GM23248 (cell line): ENCODE measurements at places on chromosomes 6 and 20.

DNA sequence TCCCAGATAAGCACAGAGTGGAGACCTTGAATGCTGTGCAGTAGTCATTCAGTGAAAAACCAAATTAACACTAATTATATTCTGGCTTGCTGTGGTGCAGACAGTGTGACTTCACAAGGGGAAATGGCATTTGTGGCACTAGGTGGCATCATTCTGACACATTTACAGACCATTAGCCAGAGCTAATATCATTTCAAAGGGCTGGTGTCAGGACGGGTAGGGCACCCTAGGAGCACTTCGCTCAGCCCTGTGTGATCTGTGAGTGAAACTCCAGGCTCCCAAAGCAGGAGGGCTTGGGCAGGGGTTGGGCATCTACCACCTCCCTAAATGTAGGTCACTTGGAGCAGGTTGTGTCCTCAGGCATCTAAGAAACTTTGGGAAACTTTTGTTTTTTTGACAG lies 555.8 kb downstream of the PKHD1 start:
- no peaks in the 10 kb centered on the region for H3K36me3 ChIP-seq
- H3K4me3 ChIP-seq, result no peak overlapping the region
- H3K27me3 ChIP-seq, result no peaks in the 10 kb centered on the region
- H3K27ac ChIP-seq, result no peak overlapping the region

DNA sequence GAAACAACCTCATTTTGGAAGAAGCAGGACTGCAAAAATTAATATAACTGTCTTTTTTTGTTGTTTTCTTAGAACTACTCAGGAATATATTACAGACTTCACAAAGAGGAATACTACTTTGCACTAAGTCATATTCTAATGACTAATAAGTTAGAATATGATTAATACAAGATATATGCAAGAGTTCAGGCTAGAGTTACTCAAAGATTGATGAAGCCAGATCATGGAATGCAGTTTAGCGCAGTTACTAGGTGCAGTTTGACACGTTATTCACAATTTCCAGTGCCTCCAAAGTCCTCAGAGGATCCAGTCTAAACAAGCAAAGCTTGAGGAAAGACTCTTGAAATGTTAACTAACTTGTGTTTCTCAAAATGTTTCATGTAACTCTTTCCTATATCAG lies 1.2 kb upstream of the MYCT1 start:
- peaks cover 21% of the 10 kb centered on the region for H3K4me1 ChIP-seq
- peak; percentile 87 for DNase-seq

GRCh38 chr6:46525583-46525982 lies 34.3 kb upstream of the RCAN2 start:
- no peak overlapping the region for H3K4me3 ChIP-seq
- H3K27ac ChIP-seq, result no peak overlapping the region
- DNase-seq, result no peak
- no peaks in the 10 kb centered on the region for H3K36me3 ChIP-seq
- H3K27me3 ChIP-seq, result no peaks in the 10 kb centered on the region

- no peaks in the 10 kb centered on the region for H3K27me3 ChIP-seq
- H3K27ac ChIP-seq, result peak overlapping the region; percentile 39
- no peaks in the 10 kb centered on the region for H3K36me3 ChIP-seq
- H3K4me3 ChIP-seq, result peak overlapping the region; percentile 89
Measured at GRCh38 chr6:17580518-17581048, 19.5 kb upstream of the FAM8A1 start.

GRCh38 chr6:109879521-109879920 lies 98.6 kb upstream of the GPR6 start:
- H3K36me3 ChIP-seq, result no peaks in the 10 kb centered on the region
- H3K4me3 ChIP-seq, result no peak overlapping the region
- H3K27me3 ChIP-seq, result no peaks in the 10 kb centered on the region
- no peaks in the 10 kb centered on the region for H3K4me1 ChIP-seq
- H3K27ac ChIP-seq, result no peak overlapping the region

- H3K4me3 ChIP-seq, result no peak overlapping the region
- DNase-seq, result peak; percentile 4
- peaks cover 7% of the 10 kb centered on the region for H3K4me1 ChIP-seq
- H3K36me3 ChIP-seq, result no peaks in the 10 kb centered on the region
- H3K27ac ChIP-seq, result no peak overlapping the region
Measured at GRCh38 chr6:130743175-130743574, 84.0 kb upstream of the SMLR1 start.

GRCh38 chr6:148343047-148343782 lies 577 bp downstream of the SASH1 start:
- peaks cover 40% of the 10 kb centered on the region for H3K4me1 ChIP-seq
- peak overlapping the region; percentile 84 for H3K27ac ChIP-seq
- H3K36me3 ChIP-seq, result no peaks in the 10 kb centered on the region
- peak; percentile 57 for DNase-seq
- peak overlapping the region; percentile 76 for H3K4me3 ChIP-seq

DNA sequence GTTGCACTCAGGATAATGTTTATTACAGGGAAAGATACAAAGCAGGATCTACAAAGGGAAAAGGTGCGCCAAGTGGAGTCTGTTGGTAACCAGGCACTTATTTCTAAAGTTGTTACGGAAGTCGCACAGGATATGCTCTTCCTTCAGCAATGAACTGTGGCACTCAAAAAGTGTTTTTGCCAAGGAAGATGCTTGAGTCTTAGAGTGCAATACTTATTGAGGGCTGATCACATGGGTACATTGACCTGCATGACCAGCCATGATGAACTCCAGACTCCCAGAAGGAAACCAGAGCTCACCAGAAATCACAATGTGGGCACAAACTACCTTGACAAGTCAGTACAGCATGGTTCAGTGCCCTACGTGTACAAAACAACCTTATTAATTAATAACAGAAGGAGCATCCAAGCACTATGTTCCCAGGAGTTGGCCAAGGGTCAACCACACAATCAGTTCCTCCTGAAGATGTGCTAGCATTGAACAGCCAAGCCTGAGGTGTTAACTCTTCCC lies 270.7 kb upstream of the TFAP2D start:
- no peaks in the 10 kb centered on the region for H3K4me1 ChIP-seq
- H3K27ac ChIP-seq, result no peak overlapping the region
- H3K4me3 ChIP-seq, result no peak overlapping the region
- no peaks in the 10 kb centered on the region for H3K27me3 ChIP-seq
- no peak for DNase-seq

DNA sequence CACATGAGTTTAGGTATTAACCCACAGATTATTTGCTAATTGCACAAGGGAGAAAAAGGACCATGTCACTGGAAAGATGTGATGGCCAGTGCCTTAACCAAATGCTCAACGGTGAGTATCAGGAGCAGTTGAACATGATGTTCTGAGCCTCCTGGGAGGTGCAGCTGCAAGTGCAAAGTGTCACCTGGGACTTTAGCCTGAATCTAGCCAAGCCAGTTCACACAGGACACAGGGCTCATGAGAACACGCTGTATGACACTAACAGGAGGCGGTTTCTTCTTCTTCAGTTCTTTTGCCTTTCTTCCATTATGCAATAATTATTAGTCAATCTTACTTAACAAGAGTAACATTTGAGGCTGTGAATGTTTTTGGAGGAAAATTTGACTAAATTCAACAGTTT lies 225.3 kb downstream of the THBS2 start:
- no peak overlapping the region for H3K27ac ChIP-seq
- H3K4me3 ChIP-seq, result no peak overlapping the region
- no peaks in the 10 kb centered on the region for H3K36me3 ChIP-seq
- no peak for DNase-seq
- H3K4me1 ChIP-seq, result no peaks in the 10 kb centered on the region
- H3K27me3 ChIP-seq, result no peaks in the 10 kb centered on the region

- H3K36me3 ChIP-seq, result peaks cover 26% of the 10 kb centered on the region
- H3K27me3 ChIP-seq, result no peaks in the 10 kb centered on the region
- no peaks in the 10 kb centered on the region for H3K4me1 ChIP-seq
- DNase-seq, result no peak
- H3K27ac ChIP-seq, result no peak overlapping the region
- no peak overlapping the region for H3K4me3 ChIP-seq
Measured at GRCh38 chr6:100592929-100593328, 128.2 kb upstream of the SIM1 start.

GRCh38 chr6:48110436-48111142 lies 408 bp downstream of the PTCHD4 start:
- H3K27ac ChIP-seq, result peak overlapping the region; percentile 33
- H3K36me3 ChIP-seq, result no peaks in the 10 kb centered on the region
- no peak for DNase-seq
- peak overlapping the region; percentile 70 for H3K4me3 ChIP-seq
- no peaks in the 10 kb centered on the region for H3K27me3 ChIP-seq

- no peaks in the 10 kb centered on the region for H3K36me3 ChIP-seq
- no peaks in the 10 kb centered on the region for H3K27me3 ChIP-seq
- DNase-seq, result no peak
- H3K27ac ChIP-seq, result no peak overlapping the region
Measured at GRCh38 chr20:4169360-4170190, 154.2 kb upstream of the RNF24 start.

DNA sequence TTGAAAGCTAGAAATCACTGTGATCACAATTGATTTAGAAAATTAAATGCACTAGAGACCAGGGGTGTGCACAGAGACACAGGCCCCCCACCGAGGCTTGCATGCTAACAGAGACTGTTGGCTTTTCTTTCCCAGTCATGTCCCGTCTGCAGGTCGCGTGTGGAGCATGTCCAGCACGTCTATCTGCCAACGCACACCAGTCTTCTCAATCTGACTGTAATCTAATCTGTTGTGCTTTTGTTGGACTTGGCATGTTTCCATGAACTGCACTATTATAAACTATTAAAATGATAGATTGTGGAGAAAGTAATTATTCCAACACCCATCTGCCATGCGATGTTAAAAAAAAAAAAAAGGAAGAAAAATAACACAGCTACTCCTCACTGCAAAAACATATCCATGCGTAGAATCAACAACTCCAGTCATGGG lies 17.7 kb downstream of the MYLIP start:
- peak; percentile 16 for DNase-seq
- H3K4me1 ChIP-seq, result no peaks in the 10 kb centered on the region
- H3K36me3 ChIP-seq, result no peaks in the 10 kb centered on the region
- no peak overlapping the region for H3K27ac ChIP-seq
- H3K4me3 ChIP-seq, result no peak overlapping the region

DNA sequence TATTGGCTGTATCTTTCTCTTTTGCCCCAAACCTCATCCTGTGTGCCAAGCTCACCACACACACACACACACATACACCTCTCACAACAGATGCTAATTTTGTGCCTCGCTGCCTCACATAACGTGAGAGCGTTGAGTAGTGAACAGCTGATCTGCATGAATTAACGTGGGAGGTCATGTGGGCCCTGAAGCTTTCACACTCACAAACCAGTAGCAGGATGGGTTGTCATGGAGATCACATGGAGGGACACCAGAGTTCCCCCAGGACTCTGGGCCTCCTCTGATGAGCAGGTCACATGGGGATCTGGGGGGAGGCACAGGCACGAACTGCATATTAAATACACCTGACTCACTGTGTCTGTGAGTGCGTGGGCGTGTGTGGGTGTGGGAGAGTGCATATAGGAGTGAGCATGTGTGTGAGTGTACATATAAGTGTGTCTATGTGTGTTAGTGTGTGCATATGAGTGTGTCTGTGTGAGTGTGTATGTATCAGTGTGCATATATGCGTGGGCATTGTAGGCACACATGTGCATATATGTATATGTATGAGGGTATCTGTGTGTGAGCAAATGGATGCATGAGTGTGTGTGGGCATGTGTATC lies 62.7 kb upstream of the SULF2 start:
- DNase-seq, result no peak
- H3K4me3 ChIP-seq, result no peak overlapping the region
- H3K36me3 ChIP-seq, result no peaks in the 10 kb centered on the region
- H3K27me3 ChIP-seq, result no peaks in the 10 kb centered on the region; the same call in 1 of the 2 replicates
- H3K4me1 ChIP-seq, result no peaks in the 10 kb centered on the region

DNA sequence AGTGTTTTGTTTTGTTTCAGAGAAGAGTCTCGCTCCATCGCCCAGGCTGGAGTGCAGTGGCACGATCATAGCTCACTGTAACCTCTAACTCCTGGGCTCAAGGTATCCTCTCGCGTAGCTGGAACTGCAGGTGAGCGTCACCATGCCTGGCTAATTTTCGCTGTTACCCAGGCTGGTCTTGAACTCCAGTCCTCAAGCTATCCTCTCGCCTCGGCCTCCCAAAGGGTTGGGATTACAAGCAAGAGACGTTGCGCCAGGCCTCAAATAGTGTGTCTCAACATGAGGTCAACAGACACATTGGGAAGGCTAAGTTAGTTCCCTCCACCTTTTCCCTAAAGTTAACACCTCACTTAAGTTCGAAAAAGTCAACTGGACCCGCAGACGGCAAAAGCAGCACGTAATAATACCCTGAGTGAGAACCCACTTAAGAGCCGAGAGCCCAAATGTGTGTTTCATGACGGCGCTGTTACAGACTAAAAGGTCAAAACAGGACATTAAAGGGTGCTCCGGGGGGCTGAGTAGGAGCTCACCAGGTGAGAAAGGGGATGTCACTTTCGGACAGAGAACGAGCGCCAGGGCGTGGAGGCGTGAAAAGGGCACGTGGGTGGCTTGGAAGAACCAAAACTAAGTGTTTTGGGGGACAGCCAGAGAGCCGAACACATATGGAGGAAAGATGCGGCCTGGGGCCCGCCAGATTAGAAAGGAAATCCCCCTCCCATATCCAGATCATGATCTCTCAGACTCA lies 499 bp downstream of the TTI1 start:
- peak overlapping the region; percentile 74 for H3K27ac ChIP-seq
- H3K4me1 ChIP-seq, result peaks cover 17% of the 10 kb centered on the region
- H3K4me3 ChIP-seq, result peak overlapping the region; percentile 97
- peak; percentile 42 for DNase-seq
- H3K27me3 ChIP-seq, result no peaks in the 10 kb centered on the region
- H3K36me3 ChIP-seq, result peaks cover 4% of the 10 kb centered on the region; the same call in 1 of the 2 replicates

DNA sequence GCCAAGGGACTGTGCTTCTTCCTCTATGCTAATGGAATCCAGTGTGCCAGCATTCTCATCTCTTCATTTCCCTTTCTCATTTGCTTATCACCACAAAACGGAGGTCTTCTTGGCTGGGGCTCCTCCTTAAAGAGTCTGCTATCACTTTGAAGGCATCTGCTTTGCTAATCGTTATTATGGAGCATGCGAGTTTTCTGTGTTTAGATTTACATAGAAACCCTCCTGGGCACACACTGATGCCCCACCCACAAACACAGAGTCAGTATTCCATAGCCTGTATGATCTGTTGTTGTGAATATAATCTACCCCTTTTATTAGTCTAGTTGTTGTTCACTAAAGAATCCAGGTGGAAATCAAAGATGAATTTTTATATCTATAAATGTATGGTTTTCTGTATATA lies 83.4 kb upstream of the XRN2 start:
- no peaks in the 10 kb centered on the region for H3K4me1 ChIP-seq
- H3K27ac ChIP-seq, result no peak overlapping the region
- H3K4me3 ChIP-seq, result no peak overlapping the region

DNA sequence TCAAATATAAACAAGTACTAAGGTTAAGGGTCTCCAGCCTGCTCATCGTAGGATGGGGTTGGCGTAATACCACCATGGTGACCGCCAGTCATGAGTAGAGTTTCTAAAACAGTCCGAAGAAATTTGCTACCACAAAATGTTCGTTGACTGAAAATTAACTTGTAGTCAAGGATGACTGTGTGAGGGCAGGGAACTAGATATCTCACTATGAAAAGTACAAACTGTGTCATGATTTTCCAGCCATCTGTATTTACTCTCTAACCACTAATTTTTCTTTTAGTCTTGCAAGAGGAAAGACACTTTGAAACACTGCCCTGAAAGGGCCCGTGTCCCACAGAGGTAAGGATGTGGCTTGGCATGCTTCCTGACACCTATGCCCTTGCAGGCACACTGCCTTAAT lies 99.7 kb downstream of the IRF4 start:
- no peaks in the 10 kb centered on the region for H3K27me3 ChIP-seq
- no peak overlapping the region for H3K27ac ChIP-seq
- H3K4me3 ChIP-seq, result no peak overlapping the region
- H3K36me3 ChIP-seq, result peaks cover 12% of the 10 kb centered on the region

GRCh38 chr20:22692119-22692475 lies 107.7 kb upstream of the FOXA2 start:
- H3K27ac ChIP-seq, result no peak overlapping the region
- no peak for DNase-seq
- H3K4me1 ChIP-seq, result no peaks in the 10 kb centered on the region
- H3K27me3 ChIP-seq, result 0 out of 2 replicates have a peak, but pooled peaks cover 5% of the 10 kb centered on the region
